ENCODE measurements at places on chromosomes 5 and 9.
A peak's percentile ranks its signal among the peaks of the same experiment; 100 is the strongest.

- no peak for DNase-seq
Measured at GRCh38 chr9:79817438-79818004, 245.8 kb downstream of the TLE4 start.

- no peak for DNase-seq
Measured at GRCh38 chr5:135501965-135502364, 33.8 kb downstream of the NEUROG1 start.

DNA sequence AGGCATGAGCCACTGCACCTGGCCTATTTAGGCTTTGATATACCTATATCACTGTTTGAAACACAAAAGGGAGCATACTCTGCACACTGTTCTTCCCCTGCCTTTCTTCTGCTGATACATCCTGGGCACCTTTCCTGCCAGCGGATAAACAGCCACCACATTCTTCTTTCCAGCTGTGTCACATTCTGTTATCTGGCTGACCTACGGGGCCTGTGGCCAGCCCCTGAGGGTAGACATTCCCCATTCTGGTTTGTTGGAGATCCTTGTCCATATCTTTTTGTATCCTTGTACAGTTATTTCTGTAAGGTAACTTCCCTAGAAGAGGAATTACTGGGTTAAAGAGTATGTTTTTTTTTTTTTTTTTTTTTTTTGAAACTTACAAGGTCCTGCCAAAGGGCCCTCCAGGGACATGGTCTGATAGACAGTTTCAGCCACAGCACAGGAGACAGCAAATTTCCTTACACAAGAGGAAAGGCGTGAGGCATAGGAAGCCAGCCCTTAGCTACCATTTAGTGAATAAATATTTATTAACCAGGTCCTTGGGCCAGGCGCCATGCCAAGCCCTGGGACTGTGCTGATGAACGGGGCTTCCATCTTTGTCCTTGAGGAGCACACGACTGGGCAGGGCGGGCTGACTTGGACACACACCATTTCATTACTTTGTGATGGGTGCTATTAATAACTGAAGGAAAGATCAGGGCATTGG is 57.8 kb downstream of the ERGIC1 start:
- DNase-seq = peak; percentile 60

- no peak for DNase-seq
Measured at GRCh38 chr5:90866915-90867731, 308.5 kb downstream of the ADGRV1 start.

DNA sequence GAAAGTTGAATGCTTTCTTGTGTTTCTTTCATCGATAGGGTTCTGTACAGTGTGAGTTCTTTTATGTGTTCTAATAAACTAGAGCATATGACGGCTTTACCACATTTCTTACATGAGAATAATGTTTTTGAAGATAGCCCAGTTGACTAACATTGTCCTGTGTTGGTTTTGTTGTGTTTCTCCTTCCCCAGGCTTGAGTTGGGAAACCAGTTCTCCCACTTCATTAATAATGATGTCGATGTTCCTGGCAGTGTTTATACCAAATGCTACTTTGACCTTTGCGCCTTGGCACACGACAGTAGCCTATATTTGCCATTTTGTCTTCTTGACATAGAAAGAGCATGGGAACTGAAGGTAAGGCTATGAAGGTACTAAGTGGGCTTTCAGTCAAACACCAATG is 14.4 kb upstream of the ZNF782 start:
- DNase-seq = no peak

DNA sequence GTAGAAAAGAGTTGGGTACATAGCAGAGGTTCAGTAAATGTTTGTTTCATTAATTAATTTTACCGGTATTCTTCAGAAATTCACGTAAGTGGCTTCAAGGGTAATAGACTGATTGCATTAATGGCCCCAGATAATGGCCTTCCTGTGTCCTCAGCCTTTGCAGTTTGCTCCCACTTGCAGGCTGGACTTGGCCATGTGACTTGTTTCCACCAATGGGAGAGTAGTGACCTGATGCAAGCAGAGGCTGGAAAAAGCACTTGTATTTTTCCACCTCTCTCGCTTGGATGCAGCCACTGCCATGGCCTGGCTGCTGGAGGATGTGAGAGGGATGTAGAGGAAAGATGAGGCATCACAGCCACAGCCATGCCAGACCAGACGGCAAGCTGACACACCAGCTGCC is 480.9 kb downstream of the CDK5RAP2 start:
- no peak for DNase-seq

DNA sequence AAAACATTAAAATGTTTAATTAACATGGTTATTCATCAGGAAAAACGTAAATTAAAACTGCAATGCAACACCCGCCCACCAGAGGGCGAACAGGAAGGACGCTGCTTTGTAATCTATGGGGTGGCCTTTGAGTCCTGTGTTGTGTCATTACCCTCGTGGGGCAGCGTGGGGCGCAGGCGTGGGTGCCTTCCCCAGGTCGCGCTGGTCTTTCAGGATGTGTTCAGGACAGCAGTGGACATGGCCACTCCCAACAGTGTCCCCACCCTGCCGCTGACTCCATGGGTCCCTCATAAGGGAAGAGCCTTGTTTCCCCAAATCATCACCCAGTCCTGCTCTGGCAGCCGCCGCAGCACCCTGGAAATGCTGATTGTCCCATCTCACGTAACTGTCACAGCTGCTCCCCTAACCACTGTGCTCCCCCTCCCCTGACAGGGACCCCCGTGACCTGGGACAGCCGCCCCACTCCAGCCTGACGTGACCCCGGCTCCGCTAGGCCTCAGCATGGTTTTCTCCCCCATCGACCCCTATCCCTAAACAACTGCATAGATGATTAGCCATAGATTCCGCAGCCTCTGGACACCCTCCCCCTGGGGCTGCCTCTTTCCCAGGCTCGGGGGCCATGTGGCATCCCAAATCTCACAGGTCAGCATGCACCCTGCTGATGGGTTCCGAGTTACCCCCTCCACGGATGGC is 36.4 kb downstream of the GLT6D1 start:
- DNase-seq = no peak

DNA sequence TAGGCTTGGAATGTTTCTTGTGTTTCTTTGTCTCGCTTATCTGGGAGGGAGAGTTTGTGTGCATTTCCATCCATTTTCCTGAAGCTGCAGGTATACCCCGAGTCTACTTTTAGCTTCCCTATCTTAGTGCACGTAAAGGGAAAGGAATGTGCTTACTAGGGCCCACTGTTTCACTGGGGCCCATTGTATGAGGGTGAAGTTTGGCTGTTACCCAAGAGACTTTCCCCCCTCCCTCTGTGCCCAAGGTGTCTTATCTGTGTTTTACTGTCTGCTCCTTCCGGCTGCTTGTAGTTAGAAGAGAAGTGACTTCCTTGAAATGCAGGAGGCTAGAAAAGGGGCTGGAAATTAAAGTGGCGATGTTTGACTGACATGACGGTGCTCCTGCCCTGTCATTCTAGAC is 12.1 kb upstream of the BTNL3 start:
- DNase-seq = no peak

DNA sequence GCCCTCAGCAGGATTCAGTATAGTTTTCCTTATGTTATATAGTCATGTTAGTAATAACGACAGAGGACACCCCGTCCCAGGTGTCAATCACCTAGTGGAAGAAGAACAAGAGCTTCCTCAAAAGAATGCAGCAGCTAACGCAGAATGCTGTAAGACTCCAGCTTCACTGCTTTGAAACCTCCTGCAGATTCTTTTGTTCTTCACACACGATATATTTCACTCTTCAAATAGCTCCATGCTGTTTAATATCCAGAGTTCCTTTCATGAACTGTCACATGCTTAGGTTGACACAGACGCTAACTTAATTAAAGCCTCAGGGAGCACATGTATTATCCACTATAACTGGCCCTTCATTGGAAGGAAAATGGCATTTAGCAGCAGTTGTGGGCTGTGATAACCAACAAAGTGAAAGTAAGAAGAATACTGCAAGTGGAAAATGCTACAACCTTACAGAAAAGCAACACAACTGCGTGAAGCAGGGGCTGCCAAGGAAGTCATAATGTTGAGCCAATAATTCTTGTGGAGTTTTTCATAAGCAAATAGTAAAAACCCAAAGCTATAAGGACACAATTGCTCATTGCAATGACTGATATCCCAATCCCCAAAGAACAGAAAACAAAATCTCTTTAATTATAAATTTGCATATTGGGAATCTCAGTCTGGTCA is 387.5 kb downstream of the PLK2 start:
- no peak for DNase-seq

DNA sequence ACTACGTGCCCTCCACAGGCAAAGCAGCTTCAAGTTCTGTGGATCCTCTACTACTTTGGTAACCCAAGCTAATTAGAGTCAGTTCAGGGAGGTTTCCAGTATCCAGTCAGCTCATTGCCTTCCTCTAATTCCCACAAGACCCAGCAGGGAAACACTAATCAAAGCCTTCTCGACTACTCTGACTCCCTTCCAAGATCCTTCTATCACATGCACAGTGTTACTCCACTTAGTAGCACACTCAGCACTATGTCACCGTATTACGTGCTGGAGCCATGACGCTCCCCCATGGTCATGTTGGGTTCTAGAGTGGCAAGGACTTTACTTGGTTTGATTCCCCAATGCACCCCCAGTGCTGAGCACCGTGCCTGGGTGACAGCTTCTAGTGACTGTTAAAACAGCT is 53.0 kb downstream of the DCP2 start:
- DNase-seq = no peak

- no peak for DNase-seq
Measured at GRCh38 chr5:172004824-172005237, 1.6 kb downstream of the FBXW11 start.

GRCh38 chr5:176631383-176632200 is 1.1 kb downstream of the EIF4E1B start:
- DNase-seq = no peak

DNA sequence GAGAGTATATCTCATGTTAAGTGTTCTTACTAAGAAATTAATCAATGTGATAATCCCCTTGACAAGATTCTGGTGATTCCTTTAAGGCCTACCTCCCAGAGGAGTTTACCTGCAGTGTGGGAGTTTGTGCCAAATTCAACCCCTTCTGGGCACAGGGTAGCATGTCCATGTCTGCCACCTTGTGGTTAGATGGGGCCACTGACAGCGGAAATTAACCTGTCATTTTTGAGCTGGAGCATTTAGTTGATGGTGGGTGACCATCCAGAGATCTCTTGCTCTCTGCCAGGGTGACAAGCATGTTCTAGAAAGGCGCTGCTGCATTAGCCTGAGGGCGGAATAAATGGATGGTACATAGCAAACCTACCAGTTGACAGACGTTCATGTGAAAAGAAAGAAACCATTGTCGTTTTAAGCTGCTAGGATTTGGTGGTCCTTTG is 132.2 kb downstream of the FBXO4 start:
- no peak for DNase-seq

GRCh38 chr9:20623021-20623747 is 885 bp upstream of the MLLT3 start:
- DNase-seq = no peak

DNA sequence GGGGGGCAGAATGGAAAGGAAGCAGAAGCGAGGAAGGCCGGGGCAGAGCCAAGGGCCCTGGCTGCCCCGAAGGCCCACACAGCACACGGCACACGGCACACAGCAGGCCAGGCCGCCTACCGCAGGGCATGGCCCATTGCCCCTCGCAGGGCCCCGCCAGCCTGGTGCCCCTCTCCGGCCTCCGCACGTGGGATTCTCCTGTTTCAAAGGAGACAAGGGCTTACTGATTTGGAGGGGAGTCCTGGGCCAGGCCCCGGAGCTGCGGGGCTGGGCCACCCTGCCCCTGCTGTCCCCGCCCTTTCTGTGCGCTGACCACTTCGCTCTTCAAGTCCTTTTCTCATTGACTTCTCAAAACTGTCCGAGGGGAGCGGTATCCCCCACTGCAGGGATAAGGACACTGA is 7.7 kb upstream of the PHYKPL start:
- no peak for DNase-seq

DNA sequence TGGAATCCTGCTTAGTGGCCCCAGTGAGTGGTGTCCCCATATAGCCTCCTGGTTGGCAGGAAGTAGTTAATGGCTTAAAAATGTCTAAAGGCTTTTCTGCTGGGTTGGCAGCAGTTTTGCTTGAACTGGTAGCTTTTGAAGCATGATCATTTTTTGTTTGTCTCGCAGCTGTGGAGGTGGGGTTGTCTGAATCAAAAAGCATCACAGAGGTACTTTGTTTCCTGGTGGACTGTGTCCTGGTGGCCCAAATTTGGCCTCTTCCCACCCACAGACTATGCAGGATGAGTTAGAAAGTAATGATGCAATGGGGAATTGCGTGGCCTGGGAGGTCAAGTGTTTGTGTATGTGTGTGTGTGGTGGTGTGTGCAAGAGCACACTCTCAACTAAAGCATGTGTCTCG is 322.7 kb downstream of the ARHGEF28 start:
- DNase-seq = no peak

DNA sequence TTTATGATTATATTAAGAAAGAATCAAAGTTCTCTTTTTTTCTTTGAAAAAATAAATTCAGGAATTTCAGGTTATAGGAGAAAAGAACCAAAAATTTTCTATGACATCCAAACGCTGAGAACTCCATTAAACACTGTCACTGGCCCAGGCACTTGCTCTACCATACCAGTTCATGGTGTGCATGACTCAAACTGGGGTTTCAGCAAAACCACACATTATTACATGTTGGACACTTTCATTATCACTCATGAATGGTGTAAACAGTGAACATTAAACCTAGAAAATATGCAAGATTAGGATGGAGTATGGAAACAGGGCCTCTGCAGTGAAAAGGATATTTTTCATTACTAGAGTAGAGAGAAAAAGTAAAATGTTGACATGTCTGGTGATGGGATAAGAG is 369.9 kb upstream of the FAM174A start:
- no peak for DNase-seq

DNA sequence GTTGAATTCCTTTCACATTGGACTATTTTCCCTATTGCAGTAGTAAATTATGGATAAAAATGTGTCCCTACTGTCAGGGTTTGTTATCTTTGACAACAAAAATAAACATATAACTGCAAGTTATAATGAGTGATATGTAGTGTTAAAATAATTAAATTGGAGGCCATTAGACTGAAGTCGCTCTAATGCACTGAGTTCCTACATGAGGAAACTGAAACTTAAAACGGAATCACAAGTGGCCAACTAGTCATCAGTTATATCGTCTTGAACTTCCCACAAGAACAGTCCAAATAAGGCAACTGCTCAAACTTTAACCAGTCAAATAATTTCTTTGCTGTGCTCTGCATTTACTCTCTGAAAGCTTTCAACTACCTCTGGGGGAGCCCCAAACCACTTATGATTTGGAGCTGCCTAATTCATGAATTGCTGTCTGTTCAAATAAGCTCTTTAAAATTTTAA is 2.1 kb upstream of the IFT74 start:
- no peak for DNase-seq

GRCh38 chr9:68953771-68954170 is 60.1 kb downstream of the PRKACG start:
- DNase-seq = no peak

DNA sequence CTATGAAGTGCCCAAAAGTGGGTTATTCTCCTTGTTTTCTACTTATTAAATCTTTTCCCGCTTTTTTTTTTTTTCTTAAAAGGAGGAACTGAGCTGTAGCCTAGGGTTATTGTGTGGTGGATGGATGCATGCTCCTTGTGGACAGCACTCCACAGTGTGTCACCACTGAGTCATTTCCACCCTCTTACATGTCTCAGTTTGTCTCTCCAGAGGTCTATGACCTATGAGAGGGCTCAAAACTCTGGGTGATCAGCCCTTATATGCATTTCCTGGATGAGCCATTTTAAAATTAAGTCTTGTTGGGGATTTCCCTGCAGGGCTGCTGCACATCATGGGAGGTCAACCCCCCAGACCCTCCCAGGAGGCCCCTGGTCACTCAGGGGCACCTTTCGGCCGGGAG is 102.2 kb upstream of the MOCS2 start:
- no peak for DNase-seq
